Stimulated activated CD8-positive, alpha-beta memory T cell treated with anti-CD3 and anti-CD28 coated beads, Interleukin-7, amount 100 ng/mL, for 1 hour (primary cell): ENCODE measurements at places on chromosomes 13 and 19.

DNA sequence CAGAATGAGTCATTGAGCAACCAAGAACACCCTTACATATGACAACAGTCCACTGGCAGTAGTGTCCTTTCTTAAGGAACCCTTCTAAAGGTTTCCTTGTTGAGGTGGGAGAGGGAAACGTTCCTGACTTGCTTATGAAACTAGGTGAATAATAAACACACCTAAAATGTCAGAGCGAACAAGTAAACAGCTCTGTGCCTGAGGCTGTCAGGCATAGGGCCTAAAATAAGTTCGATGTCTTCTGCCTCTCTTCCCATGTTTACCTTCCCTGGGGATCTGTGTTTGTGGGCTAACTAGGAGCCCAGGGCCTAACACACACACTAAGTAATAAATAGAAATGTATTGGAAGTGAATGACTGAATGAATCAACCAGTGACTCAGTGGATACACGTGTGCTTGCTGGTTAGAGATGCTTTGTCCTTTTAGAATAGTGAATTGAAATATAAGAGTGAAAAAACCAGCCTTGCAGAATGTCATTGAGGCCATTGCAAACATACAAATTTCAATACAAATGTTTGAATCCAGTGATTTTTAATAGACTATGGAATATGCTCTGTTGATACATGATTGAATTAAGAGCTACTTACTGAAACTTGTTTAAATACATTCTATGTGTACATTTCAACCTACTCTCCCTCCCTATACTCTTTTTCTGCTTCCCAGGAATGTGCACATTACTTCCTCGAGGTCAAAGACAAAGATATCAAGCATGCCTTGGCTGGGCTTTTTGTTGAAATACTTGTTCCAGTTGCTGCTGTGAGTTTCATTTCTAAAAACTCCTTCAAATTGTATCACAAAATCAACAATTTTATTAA, 102.9 kb downstream of the FRY start:
- DNase-seq: no peak

GRCh38 chr13:95247852-95248251, 53.4 kb downstream of the ABCC4 start:
- no peak for DNase-seq

GRCh38 chr13:100403675-100404074, 184.9 kb downstream of the GGACT start:
- no peak for DNase-seq

GRCh38 chr19:51398096-51398704, 7.8 kb upstream of the C19orf84 start:
- no peak for DNase-seq

GRCh38 chr19:19348266-19348665, 27.6 kb downstream of the MAU2 start:
- DNase-seq: no peak

DNA sequence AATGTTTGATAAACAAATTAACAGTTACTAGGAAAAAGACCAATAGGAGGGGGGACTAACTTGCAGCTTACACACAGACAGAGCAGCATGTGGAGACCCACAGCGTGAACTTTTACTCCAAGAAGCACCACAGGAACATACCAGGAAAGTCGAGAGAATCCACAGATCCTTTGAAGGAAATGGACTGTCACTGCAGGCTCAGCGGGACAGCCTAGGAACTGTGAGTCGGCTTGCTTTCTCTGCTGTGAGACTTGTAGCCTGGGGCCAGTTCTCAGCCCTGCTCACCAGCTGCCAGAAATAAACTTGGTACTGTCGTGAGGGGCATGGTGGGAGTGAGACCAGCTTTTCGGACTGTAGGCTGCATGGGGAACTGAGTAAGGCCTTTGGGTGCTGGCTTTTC, 1211.5 kb downstream of the PCDH17 start:
- DNase-seq: no peak

- no peak for DNase-seq
Observed at GRCh38 chr19:48154003-48154402, 16.1 kb downstream of the LIG1 start.

DNA sequence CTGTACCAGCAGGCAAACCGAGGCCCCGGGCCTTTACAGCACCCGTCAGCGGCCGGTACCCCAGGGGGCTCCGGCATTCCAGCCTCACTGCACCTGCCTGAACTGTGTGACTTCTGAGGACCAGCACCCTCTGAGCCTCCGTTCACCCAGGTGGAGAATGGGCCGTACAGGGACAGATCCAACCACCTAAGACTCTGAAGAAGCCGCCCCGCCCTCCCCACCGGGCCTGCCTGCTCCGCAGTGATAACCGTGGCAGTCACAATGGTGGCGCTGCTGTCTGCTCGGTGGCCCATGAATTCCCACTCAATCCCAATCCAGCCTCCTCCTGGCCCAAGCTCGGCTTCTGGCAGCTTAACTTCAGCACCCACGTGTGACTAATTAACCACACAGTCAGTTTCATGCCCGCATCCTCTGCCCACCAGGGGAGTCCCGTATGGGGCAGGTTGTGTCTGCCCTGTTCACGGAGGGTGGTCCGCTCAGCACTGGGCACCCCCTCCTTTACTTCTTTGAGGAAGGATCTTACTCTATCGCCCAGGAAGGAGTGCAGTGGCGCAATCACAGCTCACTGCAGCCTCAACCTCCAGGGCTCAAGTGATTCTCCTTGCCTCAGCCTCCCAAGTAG, 3.4 kb downstream of the TCF3 start:
- DNase-seq: no peak

GRCh38 chr19:3535981-3536380, 3.0 kb upstream of the TEKTIP1 start:
- DNase-seq: no peak

- DNase-seq: no peak
Observed at GRCh38 chr13:76293346-76293745, 592.9 kb downstream of the KCTD12 start.

GRCh38 chr13:96248103-96248502, 158.2 kb downstream of the HS6ST3 start:
- no peak for DNase-seq

DNA sequence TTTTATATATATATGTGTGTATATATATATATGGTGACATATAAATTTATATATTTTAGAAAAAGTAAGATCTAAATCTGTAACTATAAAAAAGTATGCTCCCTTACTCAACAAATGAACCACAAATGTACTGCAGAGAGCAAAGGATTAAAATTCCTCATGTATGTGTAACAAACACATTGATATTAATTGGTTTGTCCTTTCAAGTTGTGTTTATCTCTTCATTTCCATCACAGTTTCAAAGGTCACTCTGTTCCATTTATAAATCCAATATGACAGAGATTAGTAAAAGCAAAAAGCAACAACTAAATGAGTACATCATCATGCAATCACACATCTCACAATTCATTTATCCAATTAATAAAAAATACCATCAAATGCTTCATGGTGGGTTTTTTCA, 247.9 kb downstream of the DACH1 start:
- no peak for DNase-seq
